Daoy (cell line): ENCODE measurements at places on chromosomes 5 and 9. TPM values are rescaled to one million over a fixed set of nuclear protein-coding genes. Genes with fewer than 3 reads are reported as not detected.

IL4 gene
- not detected in 2 replicates for total RNA-seq

SOX30 gene
- total RNA-seq, result 0.11 TPM in 1 of 2 replicates, not detected in the other

C9orf153 gene
- not detected in 2 replicates for total RNA-seq

S100Z gene
- total RNA-seq, result 0.46 TPM in 1 of 2 replicates, not detected in the other

PAPPA gene
- 8.3 and 9.9 TPM in 2 replicates for total RNA-seq

ADAMTS13 gene
- total RNA-seq, result 0.27 and 1.3 TPM in 2 replicates

TMEM250 gene
- total RNA-seq, result 37.5 and 49.5 TPM in 2 replicates

ARSI gene
- total RNA-seq, result 4.5 and 9.4 TPM in 2 replicates

NUDCD2 gene
- 11.4 and 14.0 TPM in 2 replicates for total RNA-seq

AGXT2 gene
- not detected in 2 replicates for total RNA-seq

EGFLAM gene
- total RNA-seq, result 5.5 and 7.4 TPM in 2 replicates

AK8 gene
- total RNA-seq, result 0.23 TPM in 1 of 2 replicates, not detected in the other

ANKRD31 gene
- total RNA-seq, result 0.11 TPM in 1 of 2 replicates, not detected in the other

ZNF462 gene
- 15.7 and 20.6 TPM in 2 replicates for total RNA-seq

ROR2 gene
- total RNA-seq, result 1.8 and 2.8 TPM in 2 replicates

C9orf50 gene
- not detected in 2 replicates for total RNA-seq

ZSWIM6 gene
- total RNA-seq, result 2.5 and 3.6 TPM in 2 replicates

PCDHGA2 gene
- 0.15 and 0.74 TPM in 2 replicates for total RNA-seq

PCDHGA10 gene
- 0.06 and 0.30 TPM in 2 replicates for total RNA-seq

RANBP3L gene
- not detected in 2 replicates for total RNA-seq

GKAP1 gene
- 5.0 and 10.7 TPM in 2 replicates for total RNA-seq

KIAA1958 gene
- total RNA-seq, result 4.4 TPM in 2 replicates

CA9 gene
- total RNA-seq, result 0.42 TPM in 1 of 2 replicates, not detected in the other

GLRA1 gene
- total RNA-seq, result not detected in 2 replicates

LCN1 gene
- not detected in 2 replicates for total RNA-seq

SPATA6L gene
- 1.0 and 3.1 TPM in 2 replicates for total RNA-seq

ADAM19 gene
- 28.9 and 30.8 TPM in 2 replicates for total RNA-seq

CRB2 gene
- 0.11 TPM in 1 of 2 replicates, not detected in the other for total RNA-seq

DRD1 gene
- total RNA-seq, result 0.06 TPM in 2 replicates

MARVELD2 gene
- 3.8 and 5.1 TPM in 2 replicates for total RNA-seq

PCDHAC1 gene
- total RNA-seq, result 1.6 and 3.1 TPM in 2 replicates

OR13C2 gene
- not detected in 2 replicates for total RNA-seq

BTNL8 gene
- total RNA-seq, result not detected in 2 replicates

SLC9A3 gene
- total RNA-seq, result 1.3 and 2.2 TPM in 2 replicates

SLC36A2 gene
- total RNA-seq, result not detected in 2 replicates

GPRIN1 gene
- total RNA-seq, result 12.3 and 13.6 TPM in 2 replicates

ARL10 gene
- total RNA-seq, result 1.1 and 1.6 TPM in 2 replicates

HRH2 gene
- 0.29 and 1.0 TPM in 2 replicates for total RNA-seq

RNF145 gene
- 31.4 and 40.6 TPM in 2 replicates for total RNA-seq

ABCA1 gene
- total RNA-seq, result 0.74 and 0.83 TPM in 2 replicates

SLF1 gene
- total RNA-seq, result 20.9 and 21.6 TPM in 2 replicates

C1QTNF3 gene
- 0.11 and 0.89 TPM in 2 replicates for total RNA-seq

PDLIM4 gene
- total RNA-seq, result 94.7 and 103 TPM in 2 replicates

TENT4A gene
- 4.2 and 5.4 TPM in 2 replicates for total RNA-seq

ANKRD55 gene
- not detected in 2 replicates for total RNA-seq
